ENCODE measurements at places on chromosomes 3 and 15.

- no peak for DNase-seq
Measured at GRCh38 chr3:62562017-62562416, 188.7 kb upstream of the FEZF2 start.

- DNase-seq = no peak
Measured at GRCh38 chr3:189084620-189085019, 87.2 kb upstream of the TPRG1 start.

DNA sequence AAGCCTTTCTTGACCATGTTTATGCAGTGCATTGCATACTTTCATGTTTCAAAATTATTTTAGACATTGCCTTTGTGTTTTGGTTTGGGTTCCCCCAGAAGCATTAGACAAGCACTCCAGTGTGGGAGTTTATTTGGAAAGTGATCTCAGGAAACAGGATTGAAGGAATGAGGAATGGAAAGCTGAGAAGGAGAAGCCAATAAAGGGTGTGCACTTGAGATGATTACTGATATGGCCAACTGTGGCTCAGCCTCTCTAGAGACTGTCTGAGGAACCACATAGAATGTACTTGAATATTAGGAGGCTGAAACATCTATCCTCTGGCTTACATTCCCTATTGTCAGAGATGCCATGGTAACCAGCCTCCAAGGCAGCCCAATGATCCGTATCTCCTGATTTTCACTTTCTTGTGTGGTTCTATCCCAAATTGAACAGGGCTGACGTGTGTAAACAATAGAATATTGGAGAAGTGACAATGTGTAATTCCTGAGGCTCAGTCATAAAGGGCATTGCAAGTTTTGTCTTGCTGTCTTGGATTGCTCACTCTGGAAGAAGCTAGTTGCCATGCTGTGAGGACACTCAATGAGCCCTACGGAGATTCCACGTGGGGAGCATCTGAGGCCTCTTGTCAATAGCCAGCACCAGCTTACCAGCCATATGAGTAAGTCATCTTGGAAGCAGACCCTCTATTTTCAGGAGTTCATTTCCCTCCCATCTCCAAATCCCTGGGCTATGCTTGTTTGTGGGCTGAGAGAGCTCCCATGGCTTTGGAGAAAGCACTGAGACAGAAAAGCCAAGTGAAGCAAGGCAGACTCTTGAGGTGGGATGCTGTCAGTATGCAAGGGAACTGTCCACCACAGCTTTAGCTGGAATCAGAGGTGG is 84.7 kb downstream of the SCN11A start:
- DNase-seq = no peak

GRCh38 chr3:50375258-50375931 is 16.1 kb upstream of the TMEM115 start:
- DNase-seq = no peak

- no peak for DNase-seq
Measured at GRCh38 chr3:148532774-148533173, 164.9 kb upstream of the AGTR1 start.

- no peak for DNase-seq
Measured at GRCh38 chr3:4736284-4736861, 242.9 kb upstream of the BHLHE40 start.
